ENCODE measurements at places on chromosomes 6 and 20.

- no peak for DNase-seq
Measured at GRCh38 chr6:113856375-113856624, 845 bp upstream of the MARCKS start.

- DNase-seq = no peak
Measured at GRCh38 chr20:49219091-49219923, at the start of gene DDX27. TSS of gene DDX27 (plus strand) at chr20:49219416. CDS start at chr20:49219449, 33 bp downstream.

DNA sequence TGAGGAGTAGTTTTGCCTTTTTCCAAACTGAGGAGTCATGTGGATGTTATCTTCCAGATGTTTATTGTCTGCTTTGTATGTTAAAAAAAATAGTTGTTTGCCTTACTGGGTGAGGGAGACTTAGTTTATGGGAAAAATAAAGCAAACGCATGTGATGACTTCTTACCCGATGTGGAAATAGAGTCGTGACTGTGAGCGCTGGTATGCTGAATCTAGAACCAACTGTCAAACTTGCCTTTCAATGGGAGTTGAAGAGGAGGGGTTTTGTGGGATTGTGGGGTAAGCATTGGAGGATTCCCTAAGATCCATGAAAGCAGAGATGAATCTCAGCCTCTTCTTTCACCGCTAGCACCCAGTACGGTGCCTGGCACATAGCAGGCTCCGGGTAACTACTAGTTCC is 5.3 kb downstream of the DCBLD1 start:
- DNase-seq = no peak

- no peak for DNase-seq
Measured at GRCh38 chr6:20790032-20790791, 256.0 kb downstream of the CDKAL1 start.

DNA sequence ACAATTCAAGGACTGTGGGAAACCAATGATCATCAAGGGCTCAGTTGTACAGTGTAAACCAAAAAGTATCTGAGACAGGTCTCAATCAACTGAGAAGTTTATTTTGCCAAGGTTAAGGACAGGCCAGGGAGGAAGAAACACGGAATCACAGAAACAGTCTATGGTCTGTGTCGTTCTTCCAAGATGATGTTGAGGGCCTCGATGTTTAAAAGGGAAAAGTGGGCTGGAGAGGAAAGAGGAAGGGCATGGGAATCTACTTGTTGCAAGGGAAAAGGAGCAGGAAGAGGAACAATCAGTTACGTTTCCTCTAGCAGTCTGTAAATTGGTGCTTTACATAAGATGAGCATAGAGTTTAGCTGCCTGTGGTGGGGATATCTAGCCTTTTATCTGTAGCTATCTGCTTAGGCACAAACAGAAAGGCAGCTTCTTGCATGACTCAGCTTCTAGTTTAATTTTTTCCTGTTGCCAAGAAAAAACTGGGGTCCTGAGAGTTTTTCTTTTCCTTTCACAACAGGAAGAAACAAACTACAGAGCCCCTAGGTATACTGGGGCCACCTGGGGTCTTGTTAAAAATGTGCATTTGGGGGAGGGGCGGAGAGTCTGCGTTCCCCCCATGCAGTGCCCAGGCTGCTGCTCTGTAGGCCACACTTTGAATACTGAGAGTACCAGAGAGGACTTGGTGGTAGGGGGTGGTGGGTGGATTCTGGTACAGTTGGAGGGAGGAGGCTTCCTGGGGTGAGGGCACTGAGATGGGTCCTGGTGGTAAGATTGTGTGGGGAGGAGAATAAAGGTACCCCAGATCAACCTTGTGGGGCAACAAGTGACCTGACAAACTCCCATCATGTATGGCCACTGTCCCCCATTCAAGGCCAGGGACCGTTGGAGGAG is 35.3 kb upstream of the EZR start:
- no peak for DNase-seq

DNA sequence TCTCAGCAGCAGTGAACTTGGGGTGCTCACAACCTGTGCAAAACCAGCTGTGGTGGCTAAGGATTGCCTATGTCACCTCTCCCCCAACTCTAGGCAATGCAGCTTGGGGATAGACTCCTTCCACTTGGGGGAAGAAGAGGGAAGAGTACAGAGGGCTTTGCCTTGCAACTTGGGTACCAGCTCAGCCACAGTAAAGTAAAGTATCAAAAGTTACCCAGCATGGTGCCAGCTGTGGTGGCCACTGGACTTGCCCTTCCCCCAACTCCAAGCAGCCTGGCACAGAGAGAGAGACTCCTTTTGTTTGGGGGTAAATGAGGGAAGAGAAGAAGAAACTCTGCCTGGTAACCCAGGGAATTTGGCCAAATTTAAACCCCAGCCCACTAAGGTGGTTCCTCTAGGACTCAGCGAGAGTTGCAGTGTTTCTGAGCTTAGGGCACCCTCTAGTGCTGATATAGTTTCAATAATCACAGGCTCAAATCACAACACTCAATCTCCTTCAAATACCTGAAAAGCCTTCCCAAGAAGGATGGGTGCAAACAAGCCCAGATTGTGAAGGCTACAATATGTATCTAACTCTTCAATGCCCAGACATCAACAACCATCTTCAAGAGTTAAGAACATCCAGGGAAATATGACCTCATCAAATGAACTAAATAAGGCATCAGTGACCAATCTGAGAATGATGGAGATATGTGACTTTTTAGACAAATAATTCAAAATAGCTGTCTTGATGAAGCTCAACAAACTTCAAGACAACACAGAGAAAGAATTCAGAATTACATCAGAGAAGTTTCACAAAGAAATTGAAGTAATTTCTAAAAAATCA is 7.6 kb upstream of the DEFB129 start:
- DNase-seq = no peak

- no peak for DNase-seq
Measured at GRCh38 chr6:47439348-47439668, 38.3 kb upstream of the CD2AP start.

GRCh38 chr20:51695574-51696303 is 72.5 kb downstream of the ATP9A start:
- no peak for DNase-seq

GRCh38 chr6:12570461-12571030 is 146.0 kb upstream of the PHACTR1 start:
- DNase-seq = no peak

GRCh38 chr6:170440437-170440836 is 112.7 kb downstream of the PSMB1 start:
- no peak for DNase-seq

GRCh38 chr20:7856756-7857155 is 83.5 kb downstream of the HAO1 start:
- no peak for DNase-seq

- DNase-seq = no peak
Measured at GRCh38 chr20:57498425-57499400, 26.2 kb downstream of the CTCFL start.

GRCh38 chr6:127821431-127821830 is 79.4 kb downstream of the THEMIS start:
- DNase-seq = no peak

DNA sequence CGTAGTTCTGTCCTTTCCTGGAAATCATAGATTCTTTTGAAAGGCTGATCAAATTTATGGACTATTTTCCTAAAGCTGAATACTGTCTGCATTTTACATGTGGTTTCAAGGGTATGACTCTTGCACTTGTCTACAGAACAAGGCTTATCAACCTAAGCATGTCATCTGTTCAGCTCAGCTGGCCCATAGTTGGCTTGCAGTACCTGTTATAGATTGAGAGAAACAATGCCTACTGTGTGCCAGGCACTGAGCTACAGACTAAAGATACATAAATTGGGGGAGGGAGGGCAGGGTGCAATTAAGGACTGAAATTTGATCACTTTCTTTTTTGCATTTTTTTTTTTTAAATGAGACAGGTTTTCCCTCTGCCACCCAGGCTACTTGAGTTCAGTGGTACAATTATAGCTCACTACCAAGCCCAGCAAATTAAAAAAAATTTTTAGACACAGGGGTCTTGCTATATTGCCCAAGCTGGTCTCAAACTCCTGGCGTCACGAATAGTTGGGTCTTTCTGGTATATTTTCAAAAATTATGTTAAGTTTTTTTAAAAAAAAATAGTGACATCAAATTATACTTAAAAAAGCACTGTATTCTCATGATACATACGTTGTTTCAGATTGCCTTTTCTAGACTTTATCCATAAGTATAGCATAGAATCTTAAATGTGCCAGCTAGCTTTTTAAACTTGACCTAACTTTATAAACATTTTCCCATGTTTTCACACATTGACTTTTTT is 52.2 kb downstream of the RREB1 start:
- DNase-seq = no peak

- DNase-seq = no peak
Measured at GRCh38 chr6:128500014-128500413, 20.4 kb downstream of the PTPRK start.

GRCh38 chr6:160756871-160757270 is 54.8 kb downstream of the PLG start:
- no peak for DNase-seq

DNA sequence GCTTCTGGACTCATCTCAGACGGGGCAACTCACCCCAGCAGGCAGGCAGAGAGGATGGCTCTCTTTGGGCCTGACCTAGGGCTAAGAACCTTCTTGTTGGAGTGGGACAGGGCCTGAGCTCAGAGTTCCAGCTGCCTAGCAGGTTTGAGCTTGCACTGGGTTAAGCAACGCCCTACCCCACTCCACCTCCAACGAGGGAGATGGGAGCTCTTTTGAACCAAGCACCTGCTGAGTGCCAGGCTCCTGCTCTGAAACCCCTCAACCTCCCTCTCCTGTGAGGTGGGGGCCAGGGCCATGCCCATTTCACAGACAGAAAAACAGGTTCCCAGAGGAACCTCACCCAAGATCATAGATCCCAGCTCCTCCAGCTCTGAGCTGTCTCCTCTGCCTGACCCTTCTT is 54.3 kb downstream of the SNAI1 start:
- no peak for DNase-seq

- no peak for DNase-seq
Measured at GRCh38 chr6:43076464-43077332, 584 bp downstream of the PTK7 start.

GRCh38 chr6:17101422-17102257 is at the start of gene STMND1:
TSS of gene STMND1 (plus strand) at chr6:17102050. CDS start at chr6:17102258, 208 bp downstream.
- DNase-seq = no peak

DNA sequence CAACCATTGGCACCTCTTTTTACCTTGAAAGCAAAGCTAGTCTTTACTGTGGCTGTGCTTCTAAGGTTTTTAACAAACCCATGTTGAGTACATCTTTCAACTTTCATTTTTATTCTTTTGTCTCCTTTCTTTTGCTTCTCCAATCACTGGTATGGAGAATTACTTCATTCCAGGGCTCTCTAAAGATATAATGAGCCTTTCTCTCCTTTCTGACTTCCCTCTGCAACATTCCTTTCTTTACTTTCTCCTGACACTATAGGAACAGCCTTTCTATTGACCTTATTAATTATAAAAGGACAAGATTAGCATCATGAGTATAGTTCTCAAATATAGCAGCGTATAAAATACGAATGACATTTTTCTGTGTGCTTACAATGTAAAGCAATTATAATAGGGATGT is 23.1 kb upstream of the KIAA0408 start:
- DNase-seq = no peak

- DNase-seq = no peak
Measured at GRCh38 chr6:130848945-130849344, 21.7 kb downstream of the SMLR1 start.

DNA sequence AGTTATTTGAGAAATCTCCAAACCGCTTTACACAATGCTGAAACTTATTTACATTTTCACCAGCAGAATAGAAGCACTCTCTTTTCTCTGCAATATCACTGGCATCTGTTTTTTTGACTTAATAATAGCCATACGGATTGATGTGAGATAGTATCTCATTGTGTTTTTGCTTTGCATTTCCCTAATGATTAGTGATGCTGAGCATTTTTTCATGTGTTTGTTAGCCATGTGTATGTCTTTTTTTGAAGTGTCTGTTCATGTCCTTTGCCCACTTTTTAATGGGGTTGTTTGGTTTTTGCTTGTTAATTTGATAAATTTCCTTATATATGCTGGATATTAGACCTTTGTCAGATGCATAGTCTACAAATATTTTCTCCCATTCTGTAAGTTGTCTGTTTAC is 73.6 kb downstream of the FBXO5 start:
- DNase-seq = no peak

DNA sequence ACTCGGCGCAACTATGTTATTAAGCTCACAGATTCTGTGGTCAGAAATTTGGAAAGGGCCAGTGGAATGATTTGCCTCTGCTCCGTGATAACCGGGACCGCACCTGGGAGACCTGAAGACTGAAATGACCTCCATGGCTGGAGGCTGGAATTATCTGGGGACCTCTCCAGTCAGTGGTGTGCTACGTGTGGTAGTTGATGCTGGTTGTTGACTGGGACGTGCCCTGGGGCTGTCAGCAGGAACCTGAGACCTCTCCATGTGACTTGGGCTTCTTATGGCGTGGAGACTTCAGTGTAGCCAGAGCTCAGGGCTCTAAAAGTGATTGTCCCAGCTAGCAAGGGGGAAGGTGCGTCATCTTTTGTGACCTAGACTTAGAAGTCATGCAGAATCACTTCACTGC is 50.3 kb downstream of the CHMP4B start:
- DNase-seq = no peak

DNA sequence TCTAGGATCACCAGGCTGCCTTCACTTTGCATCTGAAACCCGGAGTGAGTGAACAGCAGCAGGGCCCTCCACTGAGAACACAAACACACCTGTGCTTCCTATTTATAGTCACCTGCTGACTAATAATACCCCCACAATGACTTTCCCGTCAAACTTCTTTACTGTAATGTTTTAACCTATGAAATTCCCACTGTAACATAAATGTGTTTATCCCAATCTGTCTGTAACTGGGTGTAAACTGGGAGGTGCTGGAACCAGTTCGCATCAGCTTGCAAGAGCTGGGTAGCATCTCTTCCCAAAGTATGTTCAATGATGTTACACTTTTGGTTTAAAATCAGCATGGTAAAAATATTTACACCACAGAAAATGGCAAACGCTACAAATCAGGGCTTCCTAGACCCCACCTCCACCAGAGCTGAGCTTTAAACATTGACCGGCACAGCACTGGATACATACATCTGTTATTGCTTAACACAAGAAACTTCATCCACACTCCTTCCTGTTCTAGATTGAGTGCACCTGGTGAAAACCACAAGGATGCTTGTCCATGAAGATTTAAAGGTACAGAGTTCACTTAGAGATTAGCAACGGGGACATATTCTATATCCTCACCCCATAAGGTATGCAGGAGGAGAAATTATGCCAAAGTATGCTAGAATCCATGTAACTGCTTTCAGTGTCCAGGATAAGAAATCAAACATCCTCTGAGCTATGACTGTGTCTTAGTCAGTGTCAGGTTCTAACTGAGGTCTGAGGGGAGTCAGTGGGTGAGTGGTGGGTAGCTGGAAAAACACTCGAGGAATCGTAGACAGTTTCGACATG is 79.0 kb downstream of the ALDH8A1 start:
- DNase-seq = no peak

DNA sequence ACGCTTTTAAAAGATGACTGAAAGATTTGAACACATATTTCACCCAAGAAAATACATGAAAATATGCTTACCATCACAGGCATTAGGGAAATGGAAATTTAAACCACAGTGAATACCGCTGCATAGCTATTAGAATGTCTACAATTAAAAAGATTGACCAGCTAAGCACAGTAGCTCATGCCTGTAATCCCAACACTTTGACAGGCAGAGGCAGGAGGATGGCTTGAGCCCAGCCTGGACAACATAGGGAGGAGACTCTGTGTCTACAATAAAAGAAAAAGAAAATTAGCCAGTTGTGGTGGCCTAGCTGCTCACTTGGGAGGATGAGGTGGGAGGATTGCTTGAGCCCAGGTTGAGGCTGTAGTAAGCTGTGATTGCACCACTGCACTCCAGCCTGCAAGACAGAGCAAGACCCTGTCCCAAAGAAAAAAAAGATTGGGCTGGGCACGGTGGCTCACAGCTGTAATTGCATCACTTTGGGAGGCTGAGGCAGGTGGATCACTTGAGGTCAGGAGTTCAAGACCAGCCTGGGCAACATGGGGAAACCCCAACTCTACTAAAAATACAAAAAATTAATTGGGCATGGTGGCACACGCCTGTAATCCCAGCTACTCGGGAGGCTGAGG is 163.7 kb upstream of the AKAP12 start:
- no peak for DNase-seq

All from cortex of kidney (tissue), 1 donor.